ENCODE measurements at places on chromosomes 5 and 9.

GRCh38 chr5:99331061-99331460 is 402.3 kb upstream of the CHD1 start:
- no peak for DNase-seq

DNA sequence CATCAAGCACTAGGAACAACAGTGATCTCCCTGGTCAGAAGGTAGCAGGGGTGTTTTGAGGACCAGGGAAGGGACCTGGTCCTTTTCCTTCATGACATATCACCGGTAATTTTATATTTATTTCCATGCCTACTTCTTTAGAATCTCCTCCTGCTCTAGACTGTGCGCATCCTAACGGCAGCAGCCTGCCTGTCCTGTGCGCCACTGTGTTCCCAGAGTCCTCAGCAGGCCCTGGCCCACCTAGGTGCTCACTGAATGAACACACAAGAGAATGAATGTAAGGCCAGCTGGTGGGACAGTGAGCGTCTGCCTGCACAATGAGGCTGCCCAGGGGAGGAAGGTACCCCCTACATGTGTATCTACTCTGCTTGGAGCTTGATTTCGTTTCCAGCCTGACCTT is 51.5 kb downstream of the C5orf15 start:
- DNase-seq, result no peak

GRCh38 chr9:30197954-30198353 is 2186.5 kb upstream of the ACO1 start:
- no peak for DNase-seq

DNA sequence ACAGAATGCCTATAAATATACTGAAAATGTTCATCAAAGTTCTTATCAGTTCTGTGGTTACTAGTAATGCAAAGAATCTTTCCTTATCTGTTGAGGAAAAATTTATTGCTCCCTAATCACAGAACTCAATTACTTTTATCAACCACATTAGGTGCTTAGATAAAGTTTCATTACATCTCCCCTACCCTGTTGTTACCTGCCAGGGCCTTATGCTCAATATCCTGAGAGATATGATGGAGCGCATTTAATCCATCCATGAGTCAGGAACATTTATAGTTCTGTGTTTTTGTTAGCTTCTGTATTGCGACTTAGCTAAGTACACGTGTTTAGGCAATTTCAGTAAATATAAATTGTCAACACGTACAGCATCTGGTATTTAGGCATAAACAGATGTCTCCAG is 164.3 kb upstream of the ST8SIA4 start:
- no peak for DNase-seq

DNA sequence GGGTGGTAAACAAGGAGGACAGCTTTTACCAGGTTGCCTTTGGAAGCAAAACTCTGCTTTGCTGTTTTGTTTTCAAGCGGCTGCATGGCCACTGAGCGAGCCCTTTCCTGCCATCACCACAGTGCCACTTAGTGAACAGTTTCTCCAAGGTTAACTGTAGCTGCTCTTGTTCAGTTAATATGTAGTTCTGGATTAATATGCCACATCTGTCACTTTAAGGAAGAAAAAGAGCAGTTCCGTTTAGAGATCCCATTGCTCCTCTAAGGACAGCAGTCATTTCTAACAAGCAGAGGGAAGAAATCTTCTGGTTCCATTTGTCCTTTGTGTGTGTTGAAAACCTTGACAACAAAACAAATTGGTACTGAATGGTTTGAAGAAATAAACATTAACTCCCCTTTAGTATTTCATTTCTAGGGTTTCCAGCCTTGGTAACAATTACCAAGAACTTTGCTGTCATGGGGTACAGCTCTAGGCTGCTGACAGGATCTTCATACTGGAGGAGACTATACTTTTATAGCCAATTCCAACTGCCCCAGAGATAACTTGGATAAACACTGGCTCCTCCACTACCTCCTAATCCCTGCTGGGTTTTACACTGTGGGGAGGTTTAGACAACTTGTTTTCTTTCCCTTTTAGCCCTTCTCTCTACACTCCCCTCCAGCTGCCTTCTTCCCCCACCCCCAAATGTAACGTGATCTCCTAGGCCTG is 10.3 kb upstream of the ABL1 start:
- DNase-seq, result no peak

GRCh38 chr9:94656200-94656599 is 16.9 kb upstream of the FBP1 start:
- no peak for DNase-seq

GRCh38 chr9:18256568-18256967 is 217.4 kb upstream of the ADAMTSL1 start:
- DNase-seq, result no peak

GRCh38 chr9:97627624-97628023 is 5.5 kb downstream of the TSTD2 start:
- no peak for DNase-seq
